ENCODE measurements at places on chromosomes 12 and 14. TPM values are rescaled to one million over a fixed set of nuclear protein-coding genes. Genes with fewer than 3 reads are reported as not detected.

- DNase-seq, result no peak
Measured at GRCh38 chr14:34465069-34465859, 3.2 kb upstream of the SPTSSA start.

- no peak for DNase-seq
Measured at GRCh38 chr12:79692860-79693577, 2.3 kb upstream of the PAWR start.

DNA sequence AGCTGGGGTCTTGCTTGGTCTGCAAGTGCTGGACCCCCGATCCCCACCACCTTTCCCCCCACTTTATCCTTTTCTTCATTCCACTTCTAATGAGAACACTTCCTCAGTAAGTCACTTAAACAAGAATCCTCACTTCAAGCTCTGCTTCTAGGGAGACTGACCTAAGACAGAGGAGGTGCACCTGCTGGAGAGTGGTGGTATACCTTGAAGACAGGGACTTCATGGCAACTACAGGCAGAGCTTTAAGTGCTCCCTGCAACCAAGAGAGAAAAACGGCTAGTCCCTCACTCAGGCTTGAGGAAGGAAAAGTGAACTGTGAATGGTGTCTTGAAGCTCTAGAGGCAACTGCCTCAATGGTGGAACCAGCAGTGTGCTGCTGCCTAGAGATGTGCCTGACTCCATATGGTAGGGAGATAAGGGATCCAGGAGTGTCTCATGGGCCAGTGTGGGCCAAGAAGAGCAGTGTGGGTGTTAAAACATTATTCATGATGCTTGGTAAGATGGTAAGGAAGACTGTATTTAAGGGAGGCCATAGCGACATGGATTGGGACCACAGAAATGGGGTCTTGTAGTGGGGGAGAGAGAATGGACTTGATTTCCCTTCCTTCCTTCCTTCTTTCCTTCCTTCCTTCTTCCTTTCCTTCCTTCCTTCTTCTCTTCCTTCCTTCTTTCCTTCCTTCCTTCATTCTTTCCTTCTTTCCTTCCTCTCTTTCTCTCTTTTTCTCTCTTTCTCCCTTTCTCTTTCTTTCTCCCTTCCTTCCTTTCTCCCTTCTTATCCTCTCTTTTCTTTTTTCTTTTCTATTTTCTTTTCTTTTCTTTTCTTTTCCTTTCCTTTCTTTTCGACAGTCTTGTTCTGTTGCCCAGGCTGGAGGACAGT lies 96.2 kb upstream of the NAP1L1 start:
- DNase-seq, result no peak

GRCh38 chr12:47216150-47216677 lies 136.5 kb upstream of the AMIGO2 start:
- DNase-seq, result peak; percentile 76

DNA sequence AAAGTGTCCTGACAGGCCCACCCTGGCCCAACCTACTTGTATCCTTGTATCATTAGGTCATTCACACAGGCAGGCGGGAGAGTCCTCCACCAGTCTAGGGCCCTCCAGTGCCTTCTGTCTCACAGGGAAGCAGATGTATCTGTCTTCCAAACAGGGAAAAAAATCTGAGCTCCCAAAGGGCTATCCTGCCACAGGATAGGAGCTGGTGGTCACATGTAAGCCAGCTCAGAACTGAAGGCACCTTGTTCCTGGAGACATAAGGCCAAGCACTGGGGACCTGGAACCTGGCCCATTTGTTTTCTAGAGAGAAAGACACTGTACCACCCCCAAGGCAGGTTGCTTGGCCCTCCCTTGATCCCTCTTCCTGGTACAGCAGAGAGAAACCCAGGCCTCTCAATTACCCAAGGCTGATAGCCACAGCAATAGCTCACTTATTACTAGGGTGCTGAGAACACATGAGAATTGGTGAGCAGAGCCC lies 19.4 kb upstream of the PLEKHH1 start:
- no peak for DNase-seq

DNA sequence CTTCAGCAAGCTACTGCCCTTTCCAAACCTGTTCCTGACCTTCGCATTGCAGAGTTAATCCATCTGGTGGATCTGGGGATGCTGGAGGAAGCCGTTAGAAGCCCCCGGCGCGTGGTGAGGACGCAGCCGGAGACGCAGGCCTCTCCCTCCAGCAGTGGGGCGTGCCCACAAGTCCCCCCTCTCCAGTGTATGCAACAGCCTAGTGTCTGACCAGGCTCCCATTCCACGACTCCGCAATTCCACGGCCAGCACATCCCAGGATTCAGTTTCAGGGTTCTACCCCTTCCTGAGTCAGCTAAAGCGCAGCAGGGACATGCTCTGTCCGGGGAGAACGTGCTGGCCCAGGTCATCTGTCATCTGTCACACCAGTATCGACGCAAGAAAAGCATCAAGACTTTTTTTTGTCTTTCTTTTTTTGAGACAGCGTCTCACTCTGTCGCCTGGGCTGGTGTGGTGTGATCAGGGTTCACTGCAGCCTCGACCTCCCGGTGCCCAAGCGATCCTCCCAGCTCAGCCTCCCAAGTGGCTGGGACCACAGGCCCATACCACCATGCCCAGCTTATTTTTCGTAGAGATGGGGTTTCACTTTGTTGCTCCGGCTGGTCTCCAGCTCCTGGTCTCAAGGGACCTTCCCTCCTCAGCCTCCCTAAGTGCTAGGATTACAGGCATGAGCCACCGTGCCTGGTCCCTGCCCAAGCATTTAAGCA lies 8.0 kb upstream of the DYNC1H1 start:
- DNase-seq, result no peak

DHRS1 gene
- 33.3 TPM for total RNA-seq

DNA sequence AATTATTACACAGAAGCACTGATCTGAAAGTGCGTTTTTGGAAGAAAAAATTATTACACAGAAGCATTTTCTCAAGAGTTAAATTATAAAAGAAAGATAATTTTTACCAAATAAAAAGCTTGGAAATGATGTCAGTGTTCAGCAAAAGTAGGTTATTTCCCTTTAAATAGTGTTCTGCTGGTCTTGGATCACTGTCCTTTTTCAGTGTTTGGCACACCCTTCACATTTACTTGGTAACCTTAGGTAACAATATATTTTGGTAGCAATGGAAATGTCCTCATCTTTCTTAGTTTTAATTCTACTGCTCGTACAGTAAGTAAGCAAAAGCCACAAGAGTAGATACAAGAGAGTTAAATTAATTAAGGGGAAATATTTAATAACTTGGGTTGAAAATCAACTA lies 40.3 kb downstream of the FERMT2 start:
- DNase-seq, result no peak

- no peak for DNase-seq
Measured at GRCh38 chr12:48946205-48946604, 11.1 kb downstream of the ARF3 start.

- DNase-seq, result no peak
Measured at GRCh38 chr12:29561664-29562071, 64.2 kb upstream of the OVCH1 start.

- no peak for DNase-seq
Measured at GRCh38 chr12:46131732-46132469, 136.9 kb downstream of the SLC38A1 start.

DNA sequence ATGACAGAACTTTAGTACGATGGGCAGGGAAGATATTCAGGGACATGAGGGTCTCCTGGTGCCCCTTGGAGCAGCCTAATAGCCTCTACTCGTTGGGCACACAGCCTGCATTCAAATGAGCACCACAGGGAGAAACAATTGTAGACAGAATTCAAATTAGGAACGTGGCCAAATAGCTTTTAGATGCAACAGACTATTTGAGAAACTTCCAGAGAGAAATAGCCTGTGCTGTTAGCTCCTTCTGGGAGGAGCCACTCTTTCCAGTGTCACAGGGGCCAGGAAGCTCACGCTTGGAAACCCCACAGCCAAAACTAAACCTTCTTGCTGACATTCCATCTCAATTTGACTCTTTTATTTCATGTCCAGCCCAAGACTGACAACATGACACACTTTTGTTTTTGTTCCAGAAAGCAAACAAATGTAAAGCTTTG lies 114.5 kb downstream of the RPAP3 start:
- DNase-seq, result no peak

GRCh38 chr12:91628656-91629055 lies 446.0 kb upstream of the DCN start:
- DNase-seq, result no peak

GRCh38 chr12:104823985-104824461 lies 134.1 kb downstream of the SLC41A2 start:
- DNase-seq, result no peak

DNA sequence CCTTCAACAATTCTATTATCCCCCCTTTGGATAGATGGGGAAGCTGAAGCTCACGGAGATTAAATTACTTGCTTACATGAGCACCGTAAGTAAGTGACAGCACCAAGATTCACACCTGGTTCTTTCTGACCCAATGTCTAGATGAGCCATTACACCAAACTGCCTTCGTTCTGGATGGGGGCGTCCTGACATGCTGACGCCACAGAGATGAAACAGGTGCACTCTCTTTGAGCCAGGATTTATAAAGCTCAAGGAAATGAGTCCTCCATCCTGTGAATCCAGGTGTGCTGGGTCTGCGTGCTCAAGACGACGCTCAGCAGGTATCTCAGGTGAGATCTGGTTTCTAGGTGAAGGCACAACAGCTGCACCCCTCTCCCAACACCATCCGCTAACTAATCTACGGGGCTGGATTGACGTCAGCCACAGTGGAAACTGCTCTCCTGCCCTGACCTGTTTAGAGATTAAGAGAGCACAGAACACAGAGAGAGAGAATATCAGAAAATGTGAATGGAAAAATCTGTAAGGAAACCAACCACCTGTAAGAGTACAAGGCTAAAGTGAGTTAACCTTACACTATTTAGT lies 61.6 kb downstream of the KSR2 start:
- DNase-seq, result no peak

DNA sequence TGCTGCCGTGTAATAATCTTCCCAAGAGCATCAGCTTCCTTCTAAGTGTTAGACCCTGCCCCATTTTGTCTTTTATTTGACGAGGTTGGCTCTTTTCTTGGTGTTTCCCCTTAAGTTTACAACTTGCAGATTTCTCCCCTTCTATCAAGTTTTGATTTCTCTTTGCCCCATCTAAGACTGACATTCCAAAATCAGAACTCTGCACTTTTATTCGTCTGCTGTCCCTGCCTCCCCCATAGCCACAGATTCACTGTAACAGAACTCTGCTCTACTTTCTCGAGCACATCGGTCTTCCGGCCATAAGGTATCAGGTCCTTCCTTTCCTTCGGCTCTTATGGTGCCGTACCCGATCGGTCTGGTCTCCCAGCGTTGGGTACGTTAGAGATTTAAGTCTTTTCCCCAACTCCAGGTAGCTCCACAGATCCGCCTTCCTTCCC lies 563 bp downstream of the DCP1B start:
- no peak for DNase-seq

DNA sequence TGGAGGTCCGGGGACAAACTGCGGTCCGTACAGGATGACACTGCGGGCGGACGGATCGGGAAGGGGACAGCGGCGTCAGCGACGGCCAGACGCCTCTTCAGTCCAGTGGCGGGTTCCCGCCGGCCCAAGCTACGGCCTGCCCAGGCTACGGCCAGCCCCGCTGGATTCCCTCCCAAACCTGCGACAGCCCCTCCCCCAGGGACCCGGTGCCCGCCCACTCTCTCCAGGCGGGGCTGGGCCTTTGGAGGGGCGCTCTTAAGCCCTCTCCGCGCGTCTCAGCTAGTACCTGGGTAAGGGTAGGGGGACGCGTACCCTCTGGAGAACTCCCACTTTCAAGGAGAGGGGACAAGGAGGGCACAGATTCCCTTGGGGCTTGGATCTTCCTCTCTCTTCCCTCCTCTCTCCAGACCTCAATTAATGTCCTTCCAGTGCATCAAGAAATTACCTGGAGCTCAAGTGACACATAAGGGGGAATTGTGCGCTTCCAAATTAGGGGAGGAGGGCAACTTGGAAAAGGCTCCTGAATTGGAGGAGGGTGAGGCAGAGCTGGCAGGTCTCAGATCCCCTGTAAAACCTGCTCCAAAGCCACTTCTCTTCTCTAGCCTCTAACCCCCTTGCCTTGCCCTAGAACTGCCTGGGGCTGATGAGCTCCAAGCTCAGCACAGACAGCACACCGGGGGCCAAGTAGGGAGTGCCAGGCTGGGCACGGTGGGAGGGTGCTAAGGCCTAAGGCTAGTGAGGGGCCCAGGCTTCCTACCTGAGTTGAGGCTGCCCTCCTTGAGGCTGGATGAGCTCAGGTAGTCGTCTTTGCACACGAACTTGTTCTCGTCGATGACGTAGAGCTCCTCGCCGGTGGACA lies 3.1 kb downstream of the LHX5 start:
- DNase-seq, result no peak

- DNase-seq, result no peak
Measured at GRCh38 chr14:68894802-68895703, 84.0 kb downstream of the ACTN1 start.

FAM90A1 gene
- not detected for total RNA-seq

LMO3 gene
- total RNA-seq, result not detected

PGF gene
- 0.08 TPM for total RNA-seq

DNA sequence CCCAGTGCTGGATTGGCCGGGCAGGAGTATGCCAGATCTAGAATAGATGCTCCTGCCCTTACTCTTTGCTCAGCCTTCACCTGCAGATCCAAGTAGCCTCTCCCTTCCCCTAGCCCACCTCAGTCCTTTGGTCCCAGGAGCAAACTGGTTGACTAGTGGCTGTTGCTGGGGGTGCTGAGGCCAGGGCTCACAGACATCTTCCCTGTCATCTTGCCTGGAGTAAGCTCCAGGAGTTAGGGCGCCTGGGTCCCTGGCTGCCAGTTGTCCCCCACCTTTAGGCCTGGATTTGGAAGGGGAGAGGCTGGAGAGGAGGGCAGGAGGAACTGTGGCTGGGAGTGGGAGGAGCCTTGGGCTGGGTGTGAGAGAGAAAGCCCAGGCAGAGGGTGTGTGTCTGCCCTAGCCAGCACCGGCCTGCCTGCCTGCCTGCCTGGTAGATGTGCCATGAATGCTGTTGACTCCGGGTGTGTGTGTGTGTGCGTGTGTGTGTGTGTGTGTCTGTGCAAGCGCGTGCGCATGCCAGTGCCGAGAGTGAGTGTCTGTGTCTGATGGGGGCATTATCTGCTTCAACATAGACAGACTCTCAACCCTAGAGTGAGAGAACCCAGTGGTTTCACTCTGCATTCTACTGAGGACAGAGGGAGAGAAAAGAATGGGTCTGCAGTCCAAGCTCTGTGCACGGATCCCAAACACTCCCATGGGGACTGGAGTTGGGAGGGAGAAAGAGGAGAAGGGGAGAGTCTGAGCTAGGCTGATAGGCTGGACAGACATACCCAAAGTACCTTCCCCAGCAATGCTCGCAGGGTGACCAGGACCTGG lies 845 bp upstream of the RARG start:
- no peak for DNase-seq

DNA sequence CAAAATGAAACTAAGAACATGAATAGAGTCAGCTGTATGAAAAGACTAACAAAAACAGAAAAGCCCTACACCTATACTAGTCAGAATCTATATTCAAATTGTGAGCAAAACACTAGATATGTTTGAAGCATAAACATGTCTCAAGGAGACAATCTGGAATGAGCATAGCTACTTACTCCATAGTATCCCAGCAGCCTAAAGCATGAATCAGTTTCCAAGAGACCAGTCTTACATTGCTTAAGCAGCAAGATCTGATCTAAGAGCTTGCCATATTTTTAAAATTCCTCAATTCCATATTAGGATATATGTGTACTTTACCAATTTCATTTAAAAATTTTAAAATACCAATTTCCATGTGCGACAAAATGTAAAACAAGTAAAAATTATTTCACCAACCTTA lies 7.7 kb downstream of the CAPS2 start:
- DNase-seq, result no peak

GRCh38 chr14:65213316-65213715 lies 111.0 kb upstream of the MAX start:
- DNase-seq, result no peak

- DNase-seq, result peak; percentile 27
Measured at GRCh38 chr14:54420478-54421142, 20.6 kb downstream of the CNIH1 start.

Measured in naive thymus-derived CD4-positive, alpha-beta T cell (primary cell).